ENCODE measurements at places on chromosomes 5 and 9. TPM values are rescaled to one million over a fixed set of nuclear protein-coding genes. Genes with fewer than 3 reads are reported as not detected.
A peak's percentile ranks its signal among the peaks of the same experiment; 100 is the strongest.

Gene LRRC8A
- polyA plus RNA-seq = 24.2 TPM

DNA sequence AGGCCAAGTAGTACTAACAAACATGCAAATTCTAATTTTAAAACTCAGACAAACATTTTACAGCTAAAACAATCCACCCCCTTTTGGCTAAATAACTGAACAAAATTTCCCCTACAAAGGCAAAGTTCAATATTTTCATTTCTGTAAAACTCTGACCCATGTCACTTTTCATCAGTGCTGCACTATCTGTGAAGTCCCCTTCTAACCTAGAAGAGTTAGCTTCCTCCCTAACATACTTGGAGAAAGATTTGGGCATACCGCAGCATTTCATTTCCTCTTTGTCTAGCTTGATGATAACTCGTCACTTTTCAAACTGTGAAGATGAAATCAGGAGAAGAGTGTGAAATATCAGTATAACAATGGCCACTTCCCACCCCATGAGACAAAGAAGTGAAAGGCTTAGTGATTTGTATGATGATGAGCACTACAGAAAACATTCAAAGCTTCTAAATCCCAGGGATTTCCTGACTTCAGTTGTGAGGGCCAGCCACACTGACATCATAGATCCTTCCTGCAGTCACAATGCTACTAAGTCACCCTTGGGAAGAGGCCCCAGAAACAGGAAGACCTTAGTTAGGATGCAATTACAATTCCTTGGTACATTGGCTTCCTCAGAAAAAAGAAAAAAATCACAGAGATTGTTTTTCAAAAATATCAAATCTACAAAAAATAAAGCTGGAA lies at the start of gene FAM81B:
FAM81B (plus strand) TSS at position 555 of the 681 bp plus-strand sequence; CDS start at position 579, 24 bp downstream.
- no peak for DNase-seq

- DNase-seq = no peak
Observed at GRCh38 chr9:134918646-134919045, 934 bp upstream of the FCN1 start.

Gene KLHL3
- 25.4 TPM for polyA plus RNA-seq

DNA sequence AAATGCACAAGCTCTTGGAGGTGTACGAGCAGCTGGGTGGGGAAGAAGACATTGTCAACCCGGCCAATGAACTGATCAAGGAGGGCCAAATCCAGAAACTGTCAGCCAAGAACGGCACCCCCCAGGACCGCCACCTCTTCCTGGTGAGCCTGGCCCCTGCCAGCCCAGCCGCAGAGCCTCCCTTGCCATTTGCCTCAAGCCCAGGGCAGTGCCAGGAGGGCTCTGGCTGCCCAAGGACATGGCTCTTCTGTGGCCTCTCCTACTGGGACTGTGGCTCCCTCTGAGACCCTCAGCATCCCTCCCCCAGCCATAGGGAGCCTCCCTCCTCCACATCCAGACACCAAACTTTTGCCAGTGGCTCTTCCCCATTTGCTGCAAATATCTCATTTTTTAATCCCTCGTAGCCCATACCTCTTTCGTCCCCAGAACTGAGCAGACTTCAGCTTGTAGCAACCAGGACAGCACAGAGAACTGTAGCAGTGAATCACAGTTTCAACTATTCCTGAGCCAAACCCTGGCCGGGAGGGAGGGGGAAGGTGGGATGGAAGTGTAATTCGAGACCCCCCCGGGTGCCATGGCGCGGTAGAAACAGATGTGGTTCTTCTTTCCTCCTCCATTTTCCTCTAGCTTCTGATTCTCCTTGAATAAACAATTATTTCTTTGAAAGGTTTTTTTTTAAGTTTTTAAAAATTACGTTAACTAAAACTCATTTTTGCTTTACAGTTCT lies 44.5 kb upstream of the SUSD3 start:
- DNase-seq = no peak

- DNase-seq = no peak
Observed at GRCh38 chr9:12819436-12820185, 44.8 kb downstream of the LURAP1L start.

Gene FREM1
- polyA plus RNA-seq = 206 TPM

DNA sequence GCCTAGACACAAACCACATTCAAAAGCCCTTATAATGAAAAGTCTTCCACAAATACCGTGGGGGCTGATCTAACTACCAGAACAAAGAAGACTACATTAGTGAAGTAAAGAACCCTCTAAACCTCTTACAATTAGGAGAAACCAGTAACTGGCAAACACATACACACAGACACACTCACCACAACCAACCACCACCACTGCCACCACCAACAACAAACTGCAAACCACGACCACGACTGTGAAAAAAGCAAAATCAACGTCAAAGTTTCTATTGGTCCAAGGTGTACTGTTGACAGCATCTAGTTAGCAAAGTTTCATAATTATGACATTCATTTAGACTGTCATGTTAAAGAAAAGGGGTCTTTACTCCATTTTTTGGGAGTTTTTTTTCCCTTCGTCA lies 2.7 kb downstream of the CDO1 start:
- DNase-seq = no peak

Gene SLC36A2
- polyA plus RNA-seq = 21.0 TPM

Gene RIOK2
- 44.4 TPM for polyA plus RNA-seq

Gene ATP10B
- 0.70 TPM for polyA plus RNA-seq

DNA sequence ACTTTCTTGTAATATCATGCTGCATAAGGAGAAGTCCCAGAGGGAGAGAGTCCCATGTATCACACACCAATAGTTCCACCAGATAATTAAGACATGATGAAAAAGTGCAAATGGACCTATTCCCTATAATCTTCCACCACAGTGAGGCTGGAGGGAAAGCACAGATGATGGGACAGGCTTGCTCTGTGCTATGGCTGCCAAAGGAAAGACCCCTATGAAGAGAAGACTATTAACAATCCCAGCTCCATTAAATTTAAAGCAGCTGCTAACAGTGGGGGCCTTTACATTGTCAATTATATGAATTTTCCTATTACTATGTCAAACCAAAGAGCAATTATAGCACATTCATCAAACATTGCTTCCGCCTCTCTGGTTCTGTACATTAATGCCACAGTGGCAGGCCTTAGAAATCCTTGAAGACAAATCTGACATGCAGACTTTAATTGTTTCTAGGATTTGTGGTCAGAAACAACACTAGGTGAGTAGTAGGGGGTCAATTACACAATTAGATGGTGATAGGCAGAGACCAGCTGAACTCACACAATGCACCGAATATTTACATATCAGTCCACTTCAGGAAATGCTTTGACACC lies 551.3 kb downstream of the TLE1 start:
- DNase-seq = no peak

DNA sequence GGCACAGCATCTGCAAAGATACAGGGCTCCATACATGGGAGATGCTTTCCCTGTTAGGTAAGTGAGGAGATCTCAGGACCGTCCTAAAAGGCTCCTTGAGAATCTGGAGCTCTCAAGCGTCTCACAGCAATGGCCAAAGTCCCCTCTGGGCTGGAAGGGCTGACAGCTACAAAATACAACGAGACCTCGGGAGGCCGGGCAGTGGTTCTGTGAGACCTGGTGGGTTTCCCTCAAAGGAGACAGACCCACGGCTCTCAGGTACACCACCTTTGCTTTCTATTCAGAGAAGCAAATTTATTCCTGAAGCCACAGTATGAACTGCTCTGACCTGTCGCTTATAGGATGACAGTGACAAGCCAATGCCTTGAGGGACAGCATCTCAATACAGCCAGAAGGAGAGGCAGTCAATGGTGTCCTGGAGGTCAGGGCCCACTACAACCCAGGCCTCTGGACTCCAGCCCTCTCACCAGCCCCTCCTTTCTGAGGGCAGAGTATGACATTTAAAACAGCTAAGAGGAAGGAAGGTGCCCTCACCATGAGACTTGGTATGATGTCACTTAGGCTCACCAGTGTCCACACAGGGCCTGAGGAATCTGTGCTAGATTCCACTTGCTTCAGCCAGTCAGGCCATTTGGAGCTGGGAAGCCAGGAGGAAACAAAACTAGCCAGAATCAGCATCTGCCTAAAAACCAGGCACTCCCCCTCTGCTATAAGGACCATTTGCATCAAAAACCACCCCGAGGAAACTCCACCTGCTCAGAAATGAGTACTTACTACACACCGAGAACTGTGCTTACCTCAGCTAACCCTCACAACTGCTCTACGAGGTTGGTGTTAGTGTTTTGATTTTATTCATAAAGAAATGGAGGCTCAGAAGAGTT lies 86.5 kb upstream of the FSTL4 start:
- no peak for DNase-seq

DNA sequence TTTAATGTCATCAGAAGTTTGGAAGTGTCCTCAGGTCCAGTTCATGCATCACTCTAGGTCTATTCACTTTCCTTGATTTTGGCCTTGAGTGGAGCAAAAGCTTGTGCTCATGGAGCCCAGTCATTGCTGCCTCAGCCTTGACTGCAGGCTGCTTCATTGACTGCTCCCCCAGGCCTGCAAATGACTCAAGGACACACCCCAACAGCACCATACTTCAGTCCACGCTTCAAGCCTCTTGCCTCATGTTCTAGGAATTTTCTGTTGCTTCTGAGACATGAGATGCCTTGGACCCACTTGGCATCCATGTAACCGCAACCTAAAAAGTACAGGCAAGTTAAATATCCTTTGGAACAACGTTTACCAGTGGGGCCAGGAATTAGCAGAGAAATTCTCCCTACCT lies 193.7 kb downstream of the PIK3R1 start:
- DNase-seq = no peak

- DNase-seq = peak; percentile 53
Observed at GRCh38 chr5:176697934-176698538, 50.8 kb downstream of the TSPAN17 start.

DNA sequence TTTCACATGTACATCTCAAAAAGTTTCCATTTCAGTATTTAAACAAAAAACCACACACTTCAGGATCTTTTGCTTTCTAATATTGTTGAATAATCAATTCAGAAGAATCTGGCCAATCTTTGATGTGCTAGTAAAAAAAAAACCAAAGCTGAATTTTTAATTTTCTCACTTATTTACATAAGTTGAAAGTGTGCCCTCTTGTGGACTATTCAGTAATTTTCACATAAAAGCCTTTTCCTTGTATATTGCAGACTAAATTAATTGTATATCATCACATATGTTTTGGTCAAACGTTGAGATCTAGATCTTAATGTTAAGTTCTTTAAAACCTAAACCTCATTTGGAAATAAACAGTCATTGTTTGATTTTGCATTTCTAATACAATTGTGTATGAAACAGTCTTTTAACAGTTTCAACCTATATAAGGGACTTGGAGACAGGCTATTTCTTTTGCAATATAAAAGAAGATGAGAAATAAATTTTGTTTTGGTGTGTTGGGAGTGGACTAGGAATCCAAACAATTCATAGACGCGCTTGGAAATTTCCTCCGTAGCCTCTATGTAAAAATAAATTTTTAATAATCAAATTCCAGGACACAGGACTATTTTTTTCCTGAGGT lies 68.1 kb downstream of the NIPBL start:
- DNase-seq = peak; percentile 42

- no peak for DNase-seq
Observed at GRCh38 chr5:142644127-142644526, 41.8 kb downstream of the FGF1 start.

- DNase-seq = no peak
Observed at GRCh38 chr9:126055381-126055985, 271.1 kb upstream of the MVB12B start.

Gene HMCN2
- 0.98 TPM for polyA plus RNA-seq

- no peak for DNase-seq
Observed at GRCh38 chr5:177023303-177023664, 788 bp downstream of the ZNF346 start.

- no peak for DNase-seq
Observed at GRCh38 chr5:1724822-1725602, 74.6 kb downstream of the MRPL36 start.

Gene CTSL
- 158 TPM for polyA plus RNA-seq

GRCh38 chr5:76363352-76364225 lies 39.5 kb upstream of the IQGAP2 start:
- DNase-seq = no peak

DNA sequence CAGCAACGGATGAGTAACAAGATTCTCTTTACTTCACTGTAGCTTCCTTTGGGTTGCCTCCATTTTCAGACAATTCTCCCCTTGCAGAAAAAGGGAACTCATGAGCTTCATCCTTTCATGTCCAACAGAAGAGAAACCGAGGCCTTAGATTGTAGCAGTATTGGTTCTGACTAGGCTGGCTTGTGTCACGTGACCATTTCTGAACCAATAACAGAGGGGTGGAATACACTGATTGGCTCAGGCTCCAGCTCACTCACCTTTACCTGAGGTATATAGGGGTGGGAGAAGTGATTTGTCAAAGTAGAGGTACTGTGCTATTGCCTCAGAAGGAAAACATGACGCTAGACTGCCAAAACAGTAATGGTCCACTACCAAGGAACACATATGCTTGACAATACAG lies 343.7 kb downstream of the KIAA0825 start:
- DNase-seq = no peak

GRCh38 chr5:83844449-83845068 lies 123.9 kb upstream of the HAPLN1 start:
- DNase-seq = no peak

DNA sequence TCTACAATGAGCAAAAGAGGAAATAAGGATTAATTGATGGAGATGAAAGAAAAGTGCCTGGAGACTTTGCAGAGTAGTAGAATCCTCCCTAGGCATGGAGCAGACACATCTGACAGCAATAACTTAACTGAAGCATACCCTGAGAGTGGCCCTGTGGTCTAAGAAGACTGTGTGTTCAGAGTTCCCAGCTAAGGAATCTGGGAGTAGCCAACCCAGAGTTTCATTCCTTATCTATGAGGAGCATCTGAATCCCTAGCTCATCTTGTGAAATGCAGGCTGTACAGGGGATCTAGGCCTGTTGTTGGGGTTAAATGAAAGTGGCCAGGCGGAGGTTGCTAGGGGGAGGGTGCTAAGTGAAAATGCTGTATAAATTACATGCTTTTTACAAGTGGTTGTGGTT lies 233.1 kb upstream of the FBXL7 start:
- no peak for DNase-seq

GRCh38 chr9:125379208-125379607 lies 117.6 kb downstream of the GAPVD1 start:
- DNase-seq = no peak

Gene GAPT
- 0.55 TPM for polyA plus RNA-seq

All from left kidney (tissue), 8 donors.